Activated CD8-positive, alpha-beta memory T cell treated with anti-CD3 and anti-CD28 coated beads for 1 hour (primary cell): ENCODE measurements at places on chromosomes 12 and 14.
A peak's percentile ranks its signal among the peaks of the same experiment; 100 is the strongest.

DNA sequence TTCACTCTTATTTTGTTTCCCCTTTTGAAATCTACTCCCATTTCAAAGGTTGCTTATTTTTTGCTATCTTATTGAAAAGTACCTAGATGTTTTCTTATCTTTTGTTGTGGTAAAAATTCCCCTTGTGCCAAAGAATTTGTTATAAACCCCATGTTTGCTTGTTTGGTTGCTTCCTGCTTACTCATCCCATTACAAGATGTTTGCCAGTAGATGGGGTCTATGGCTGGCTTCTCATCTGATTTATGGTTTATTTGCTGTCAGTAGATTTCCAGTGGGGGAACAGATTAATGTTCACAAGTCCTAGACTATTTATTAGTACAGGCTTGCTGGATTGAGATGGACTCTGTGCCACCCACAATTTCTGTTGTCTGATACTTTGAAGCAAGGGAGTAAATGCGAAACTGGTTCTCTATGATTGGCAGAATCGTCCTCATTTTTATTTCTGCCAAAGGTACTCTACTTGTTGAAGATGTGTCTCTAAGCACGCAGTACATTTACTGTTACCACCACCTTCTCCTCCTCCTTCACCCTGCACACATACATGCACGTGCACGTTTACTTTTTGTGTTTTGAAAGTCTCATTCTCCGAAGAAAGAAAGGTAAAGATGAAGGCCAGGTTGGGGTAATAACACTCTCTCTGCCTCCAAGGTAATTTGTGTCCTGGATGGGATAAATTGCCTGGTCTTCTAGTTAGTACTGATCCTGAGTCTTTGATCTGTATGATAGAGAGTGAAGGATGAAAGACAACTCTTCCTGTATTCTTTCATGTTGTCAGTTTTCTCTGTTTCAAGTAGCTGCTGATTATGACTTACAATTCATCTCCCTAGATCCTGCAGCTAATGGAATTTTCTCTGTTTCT lies 117.2 kb upstream of the ATP2B1 start:
- no peak for DNase-seq

GRCh38 chr12:126681676-126682075 lies 1585.3 kb upstream of the TMEM132C start:
- DNase-seq = no peak

DNA sequence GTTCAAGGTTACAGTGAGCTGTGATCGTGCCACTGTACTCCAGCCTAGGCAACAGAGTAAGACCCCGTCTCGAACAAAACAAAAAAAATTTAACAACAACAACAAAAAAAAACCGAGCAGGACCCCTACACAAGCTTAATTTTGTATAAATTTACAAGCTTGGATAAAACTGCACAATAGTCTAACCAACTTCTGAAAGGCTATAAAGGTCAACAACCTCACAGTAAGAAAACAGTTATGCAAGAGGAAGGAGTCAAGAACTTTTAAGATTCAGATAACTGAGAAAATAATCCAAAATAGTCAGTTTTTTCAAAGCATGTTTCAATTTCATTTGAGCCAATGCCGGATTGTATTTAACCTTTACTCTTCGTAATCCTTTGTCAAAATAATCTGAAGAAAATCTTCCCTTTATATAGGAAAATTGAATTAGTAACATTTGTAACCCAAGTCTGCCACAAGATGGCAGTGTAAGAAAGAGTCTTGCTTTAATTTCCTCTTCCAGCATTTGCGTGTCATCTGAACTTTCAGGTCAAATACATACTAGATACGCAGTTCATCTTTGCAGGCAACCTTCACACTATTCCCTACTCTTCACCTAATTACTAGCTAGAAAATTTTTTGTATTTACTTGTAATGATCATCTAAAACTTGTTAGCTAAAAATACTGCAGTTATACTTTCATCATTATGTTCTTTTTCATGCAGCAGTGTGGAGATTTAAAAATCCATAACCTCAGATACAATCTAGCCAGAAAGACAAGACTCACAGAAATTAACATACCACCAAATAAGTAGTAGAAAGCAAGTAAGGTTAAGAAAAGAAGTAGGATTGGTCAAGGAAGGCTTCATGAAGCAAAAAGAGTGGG lies 5.8 kb downstream of the CCNB1IP1 start:
- no peak for DNase-seq

DNA sequence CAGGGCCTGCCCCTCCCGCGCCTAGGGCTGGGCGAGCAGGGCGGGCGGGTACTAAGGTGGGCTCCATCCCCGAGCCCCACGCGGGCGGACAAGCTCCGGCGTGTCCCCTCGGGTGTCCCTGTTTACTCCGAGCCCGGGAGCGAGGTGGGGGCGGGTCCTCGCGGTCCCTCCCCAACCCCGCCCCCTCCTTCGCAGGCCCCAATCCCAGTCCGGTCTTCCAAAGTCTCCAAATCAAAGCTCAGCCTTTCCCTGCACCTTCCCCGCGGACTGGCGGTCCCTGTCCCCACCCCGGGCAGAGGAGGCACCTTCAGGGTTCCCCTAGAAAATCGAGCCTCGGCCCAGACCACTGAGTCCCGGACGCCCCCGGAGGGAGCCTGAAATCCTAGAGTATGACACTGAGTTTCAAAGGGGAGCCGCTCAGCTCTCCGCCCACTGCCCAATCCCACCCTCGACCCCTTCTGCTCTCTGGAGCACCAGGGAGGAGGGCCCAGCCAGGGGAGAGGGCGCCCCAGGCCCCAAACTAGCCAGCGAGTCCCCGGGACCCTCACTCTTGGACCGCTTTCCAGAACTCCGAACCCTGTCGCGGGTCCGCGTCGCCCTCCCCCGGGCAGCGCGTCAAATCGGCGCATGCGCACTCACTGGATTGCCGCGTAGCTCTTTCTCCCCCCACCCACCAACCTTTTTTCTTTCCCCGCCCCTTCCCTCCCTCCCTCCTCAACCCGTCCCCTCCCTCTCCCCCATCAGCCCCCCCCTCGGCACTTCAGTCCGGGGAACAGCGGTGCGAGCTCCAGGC lies at the start of gene LRP1:
Gene LRP1, plus strand, starts transcription at position 758 of the 793 bp plus-strand sequence. CDS start 482 bp downstream, outside the sequence.
- peak; percentile 63 for DNase-seq

- DNase-seq = no peak
Observed at GRCh38 chr12:81779216-81779615, 20.1 kb upstream of the PPFIA2 start.

- no peak for DNase-seq
Observed at GRCh38 chr14:77099425-77100167, 1.5 kb downstream of the CIPC start.

GRCh38 chr14:80933282-80933681 lies 8.3 kb downstream of the CEP128 start:
- DNase-seq = no peak

GRCh38 chr12:4874671-4875070 lies 35.0 kb upstream of the KCNA1 start:
- no peak for DNase-seq

GRCh38 chr12:13992585-13992984 lies 11.2 kb upstream of the GRIN2B start:
- DNase-seq = no peak

- DNase-seq = no peak
Observed at GRCh38 chr14:55665067-55665675, 85.2 kb downstream of the KTN1 start.

DNA sequence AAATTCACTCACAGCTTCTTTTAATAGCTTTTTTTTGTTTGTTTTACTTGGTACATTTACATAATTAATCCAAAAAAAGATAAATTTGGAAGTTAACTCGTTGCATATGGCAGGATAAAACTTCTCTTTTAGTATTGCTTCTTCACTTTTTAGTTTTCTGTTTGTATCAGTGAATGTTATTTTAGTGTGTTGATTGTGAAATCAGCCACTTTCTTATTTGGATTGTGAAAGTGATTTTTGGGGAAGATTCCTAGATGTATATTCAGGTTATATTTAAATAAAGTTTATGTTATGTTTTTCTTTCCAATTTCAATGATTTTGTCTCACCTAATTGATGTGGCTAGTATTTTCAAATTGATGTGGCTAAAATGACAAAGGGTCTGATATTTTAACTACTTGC lies 693.9 kb upstream of the MGAT4C start:
- DNase-seq = no peak

GRCh38 chr12:124833693-124834122 lies 30.0 kb downstream of the SCARB1 start:
- no peak for DNase-seq

GRCh38 chr12:88994537-88994936 lies 357.8 kb downstream of the DUSP6 start:
- DNase-seq = no peak

DNA sequence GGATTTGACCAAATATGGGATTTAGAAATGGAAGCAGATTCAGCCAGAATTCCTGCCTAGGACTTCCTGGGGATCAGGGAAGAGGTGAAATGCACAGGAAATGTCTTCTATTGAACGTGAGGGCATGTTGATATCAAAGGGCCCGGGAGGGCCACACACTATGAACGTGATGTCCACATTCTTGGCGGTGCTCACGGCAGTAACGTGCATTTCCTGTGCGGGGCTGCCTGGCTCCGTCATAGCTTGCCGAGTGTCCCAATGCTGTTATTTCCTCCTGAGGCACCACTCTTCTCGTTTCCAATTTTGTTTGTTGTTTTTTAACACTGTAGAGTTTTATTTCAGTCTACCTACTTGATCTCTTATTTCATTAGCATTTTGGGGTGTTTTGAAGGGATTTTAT lies 67.3 kb downstream of the ZNF664 start:
- no peak for DNase-seq

DNA sequence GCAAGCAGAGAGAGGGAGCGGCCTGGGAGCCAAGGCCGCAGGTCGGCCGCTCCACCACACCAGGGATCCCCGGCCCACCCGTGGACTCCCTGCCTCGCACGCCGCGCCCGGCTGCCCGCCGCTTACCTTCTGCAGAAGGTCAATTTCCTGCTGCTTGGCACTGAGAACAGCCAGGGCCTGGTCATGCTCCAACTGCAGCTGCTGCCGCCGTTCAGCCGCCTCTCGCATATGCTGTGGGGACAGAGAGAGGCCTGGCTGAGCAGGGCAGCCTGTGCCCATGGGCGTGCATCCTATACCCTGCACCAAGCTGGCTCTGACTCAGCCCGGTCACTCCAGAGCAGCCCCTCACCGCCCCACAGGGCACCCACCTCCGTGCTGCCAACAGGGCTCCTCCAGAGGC lies 141.1 kb downstream of the PIWIL1 start:
- no peak for DNase-seq

DNA sequence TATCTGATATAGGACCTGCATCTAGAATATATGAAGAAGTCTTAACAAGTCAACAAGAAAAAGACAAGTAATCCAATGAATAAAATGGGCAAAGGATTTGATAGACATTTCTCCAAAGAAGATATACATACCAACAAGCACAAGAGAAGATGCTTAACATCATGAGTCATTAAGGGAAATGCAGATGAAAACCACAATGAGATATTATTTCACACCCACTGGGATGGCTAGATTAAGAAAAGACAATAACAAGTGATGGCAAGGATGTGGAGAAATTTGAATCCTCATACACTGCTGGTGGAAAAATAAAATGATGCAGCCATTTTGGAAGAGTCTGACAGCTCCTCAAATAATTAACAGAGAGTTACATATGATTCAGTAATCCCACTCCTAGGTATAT lies 502.6 kb downstream of the FUT8 start:
- no peak for DNase-seq

DNA sequence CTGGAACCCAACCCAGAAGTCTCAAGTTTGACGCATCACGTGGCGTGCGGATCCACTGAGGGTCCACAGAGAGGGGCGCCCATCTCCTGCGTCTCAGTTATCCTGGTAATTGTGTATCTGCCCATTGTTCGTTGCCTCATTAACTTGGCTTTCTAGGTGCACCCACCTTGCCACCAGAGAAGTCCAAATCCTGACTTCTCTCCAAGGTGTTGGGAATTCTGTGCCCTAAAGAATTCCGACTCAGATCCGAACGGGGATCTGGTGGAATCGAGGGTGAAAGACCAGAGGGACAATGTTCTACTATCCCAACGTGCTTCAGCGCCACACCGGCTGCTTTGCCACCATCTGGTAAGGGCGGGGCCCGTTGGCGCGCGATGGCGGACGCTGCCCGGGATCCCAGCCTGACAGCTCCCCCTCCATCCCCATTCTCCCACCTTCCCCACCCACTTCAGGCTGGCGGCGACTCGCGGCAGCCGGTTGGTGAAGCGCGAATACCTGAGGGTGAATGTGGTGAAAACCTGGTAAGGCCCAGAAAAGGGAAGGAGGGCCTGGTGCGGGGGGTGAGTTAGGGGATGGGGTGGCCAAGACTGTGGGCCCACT lies 481 bp downstream of the REC8 start:
- DNase-seq = no peak

DNA sequence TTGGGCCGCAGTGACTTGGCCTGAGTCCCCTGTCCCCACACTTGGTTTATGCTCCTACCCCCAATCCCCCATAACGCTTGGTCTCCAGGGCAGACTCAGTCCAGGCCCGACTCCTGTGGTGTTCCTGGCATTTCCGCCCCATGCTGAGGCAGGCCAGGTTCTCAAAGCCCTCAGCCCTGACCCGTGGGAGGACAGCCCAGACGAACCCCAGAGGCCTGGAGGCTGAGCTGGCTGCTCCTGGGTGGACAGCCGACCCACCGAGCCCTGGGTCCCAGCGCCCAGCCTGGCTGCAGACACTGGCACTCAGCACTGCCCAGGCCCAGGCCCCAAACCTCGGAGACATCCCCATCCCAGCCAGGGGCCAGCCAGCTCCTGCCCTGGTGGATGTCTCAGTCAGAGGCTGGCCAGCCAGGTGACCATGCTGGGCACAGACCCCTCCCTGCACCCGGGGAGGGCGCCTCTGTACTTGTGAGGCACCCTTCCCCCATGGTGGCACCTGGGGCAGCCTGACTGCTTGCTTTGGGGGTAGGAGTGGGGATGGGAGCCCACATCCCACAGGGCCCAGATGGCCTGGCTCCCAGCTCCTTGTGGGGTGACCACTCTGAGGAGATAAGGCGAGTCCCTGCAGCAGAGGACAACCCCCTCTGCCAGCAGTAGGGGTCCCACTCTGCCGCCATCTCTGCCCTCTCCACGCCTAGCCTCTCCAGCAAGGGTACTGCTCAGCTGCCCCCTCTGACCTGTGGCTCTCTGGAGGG lies 1.4 kb downstream of the PLD4 start:
- DNase-seq = no peak

DNA sequence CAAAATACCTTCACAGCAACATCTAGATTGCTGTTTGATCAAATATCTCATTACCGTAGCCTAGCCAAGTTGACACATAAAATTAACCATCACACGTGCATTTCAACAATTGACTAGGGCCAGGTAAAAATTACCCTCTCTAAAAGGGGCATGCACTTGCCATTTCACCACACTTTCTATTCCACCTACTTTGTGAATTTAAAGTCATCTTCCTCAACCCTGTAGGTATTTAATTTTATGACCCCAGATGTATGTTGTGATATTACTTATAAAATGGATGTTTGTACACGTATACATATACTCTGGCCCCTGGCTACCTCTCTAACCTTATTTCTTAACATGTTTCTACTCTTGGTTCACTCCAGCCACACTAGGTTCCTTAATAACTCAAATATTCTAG lies 160.2 kb downstream of the FOXA1 start:
- DNase-seq = no peak

GRCh38 chr12:1226951-1227350 lies 235.9 kb downstream of the ERC1 start:
- no peak for DNase-seq

DNA sequence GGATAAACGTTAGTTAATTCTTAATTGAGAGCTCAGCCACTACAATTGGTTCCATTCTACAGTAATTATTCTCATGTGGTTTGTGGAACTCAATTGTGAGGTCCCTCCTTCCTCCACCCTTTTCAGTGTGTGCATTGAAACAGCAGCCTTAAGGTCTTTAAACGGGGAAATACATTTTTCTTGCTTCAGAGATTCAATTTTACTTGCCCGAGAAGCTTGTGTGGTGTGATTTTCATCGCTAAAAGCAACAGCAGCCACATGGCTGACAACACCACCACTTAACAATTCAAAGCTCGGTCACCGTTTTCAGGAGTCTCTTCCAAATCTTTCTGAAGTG lies 733 bp upstream of the PPFIBP1 start:
- no peak for DNase-seq
